Activated CD4-positive, alpha-beta memory T cell treated with anti-CD3 and anti-CD28 coated beads for 36 hours (primary cell): ENCODE measurements at places on chromosomes 11 and 22. TPM values are rescaled to one million over a fixed set of nuclear protein-coding genes. Genes with fewer than 3 reads are reported as not detected.

KLHL35 gene
- 0.12 TPM for total RNA-seq

TUB gene
- 0.58 TPM for total RNA-seq

MTMR3 gene
- total RNA-seq: 22.7 TPM

OR56A1 gene
- not detected for total RNA-seq
